ENCODE measurements at places on chromosomes 5 and 9.

DNA sequence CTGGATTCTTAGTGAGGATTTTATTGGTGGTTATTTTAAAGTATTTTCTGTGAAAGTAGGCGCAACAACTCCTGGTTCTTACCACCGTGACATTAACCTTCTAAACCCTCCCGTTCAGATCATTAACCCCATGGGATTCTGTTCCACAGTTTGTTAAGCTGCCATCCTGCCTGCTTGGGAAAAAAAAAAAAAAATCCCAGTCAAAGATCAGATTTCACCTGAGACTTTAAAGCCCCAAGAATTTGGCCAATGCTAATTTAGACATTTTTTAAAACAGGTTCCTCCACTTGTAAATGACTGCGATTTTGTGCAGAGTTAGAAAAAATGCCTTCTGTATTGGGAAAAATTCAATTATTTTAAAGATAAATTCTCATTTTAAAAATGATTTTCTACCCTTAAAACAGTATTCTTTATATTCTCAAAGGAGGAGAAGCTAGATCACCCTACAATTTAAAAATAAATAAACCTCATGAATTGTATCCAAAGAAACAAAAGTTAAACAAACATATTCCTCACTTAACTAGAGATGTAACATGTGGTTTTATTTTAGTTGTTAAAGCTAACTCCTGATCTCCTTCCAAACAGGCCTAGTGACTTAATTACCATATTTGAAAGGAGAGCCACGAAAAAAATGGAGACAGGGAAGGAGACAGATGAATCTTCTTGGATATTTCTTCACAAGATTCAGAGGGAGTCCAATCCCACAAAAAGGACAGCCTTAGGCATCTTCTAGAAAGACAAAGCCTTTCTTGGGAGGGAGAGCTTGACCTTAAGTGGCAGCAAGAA, 93.1 kb upstream of the IFNK start:
- DNase-seq: no peak

- DNase-seq: no peak
Observed at GRCh38 chr9:113651896-113652295, 188.4 kb downstream of the RGS3 start.

DNA sequence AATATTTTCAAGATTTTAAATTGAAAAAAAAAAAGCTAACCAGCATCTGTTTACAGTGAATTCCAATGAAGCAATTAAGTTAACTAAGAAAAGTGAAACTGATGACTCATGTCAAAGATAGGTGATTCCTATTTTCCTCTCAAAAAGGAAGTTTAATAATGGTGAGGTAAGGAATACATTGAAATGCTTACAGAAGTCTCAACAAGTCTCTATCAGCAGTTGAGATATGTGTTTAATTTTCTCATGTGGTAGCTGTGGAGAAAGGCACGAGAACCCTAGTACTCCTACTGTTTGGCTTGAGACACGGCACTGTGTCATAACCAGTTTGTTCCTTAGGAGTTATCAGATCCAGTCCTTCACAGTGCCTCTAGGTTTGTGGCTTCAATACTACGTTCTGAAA, 114.5 kb downstream of the SLC25A46 start:
- DNase-seq: no peak

- DNase-seq: no peak
Observed at GRCh38 chr9:2289263-2289662, 274.1 kb downstream of the SMARCA2 start.

- no peak for DNase-seq
Observed at GRCh38 chr5:85388770-85389169, 1004.1 kb upstream of the EDIL3 start.

DNA sequence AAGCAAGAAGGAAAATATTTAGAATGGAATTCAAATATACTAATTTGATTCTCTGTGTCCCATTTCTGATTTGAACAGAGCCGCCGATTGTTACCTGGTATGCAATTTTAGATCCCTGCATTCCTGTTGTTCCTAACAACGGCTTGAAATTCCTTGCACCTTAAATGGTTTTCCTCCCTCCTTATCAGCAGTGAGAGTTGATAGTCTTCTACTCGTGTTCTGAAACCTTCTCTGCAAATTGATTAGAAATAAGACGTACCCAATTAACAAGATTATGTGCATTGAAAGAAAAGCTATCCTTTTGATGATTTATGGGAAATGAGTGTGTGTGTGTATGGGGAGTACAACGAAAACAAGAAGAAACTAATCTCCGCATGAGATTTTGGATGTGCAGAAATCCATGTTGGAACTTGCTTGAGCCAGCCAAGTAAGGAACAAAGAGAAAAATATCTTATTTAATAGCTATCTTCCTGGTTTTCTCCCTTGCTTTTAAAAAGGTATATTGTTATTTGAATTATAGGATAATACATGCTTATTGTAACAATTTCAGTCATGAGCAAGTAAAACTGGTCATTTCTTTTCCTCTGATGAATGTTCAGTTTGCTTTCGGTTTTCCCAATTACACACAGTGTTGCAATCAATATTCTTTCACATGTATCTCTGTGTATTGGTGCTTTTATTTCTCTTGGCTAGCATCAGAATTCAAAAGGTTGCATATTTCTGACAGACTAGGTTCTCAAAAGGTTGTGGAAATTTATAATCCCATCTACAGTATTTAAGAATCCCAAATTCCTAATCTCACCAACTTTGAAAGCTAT, 211.1 kb upstream of the ACTBL2 start:
- no peak for DNase-seq

GRCh38 chr9:8863069-8863468, 1063.5 kb upstream of the DMAC1 start:
- DNase-seq: no peak

- DNase-seq: no peak
Observed at GRCh38 chr9:36933676-36934215, 100.3 kb downstream of the PAX5 start.

GRCh38 chr5:160887780-160888179, 35.8 kb upstream of the ATP10B start:
- no peak for DNase-seq

- DNase-seq: no peak
Observed at GRCh38 chr5:168274406-168274805, 17.0 kb upstream of the WWC1 start.

- no peak for DNase-seq
Observed at GRCh38 chr5:81779916-81780266, 29.0 kb upstream of the SSBP2 start.

DNA sequence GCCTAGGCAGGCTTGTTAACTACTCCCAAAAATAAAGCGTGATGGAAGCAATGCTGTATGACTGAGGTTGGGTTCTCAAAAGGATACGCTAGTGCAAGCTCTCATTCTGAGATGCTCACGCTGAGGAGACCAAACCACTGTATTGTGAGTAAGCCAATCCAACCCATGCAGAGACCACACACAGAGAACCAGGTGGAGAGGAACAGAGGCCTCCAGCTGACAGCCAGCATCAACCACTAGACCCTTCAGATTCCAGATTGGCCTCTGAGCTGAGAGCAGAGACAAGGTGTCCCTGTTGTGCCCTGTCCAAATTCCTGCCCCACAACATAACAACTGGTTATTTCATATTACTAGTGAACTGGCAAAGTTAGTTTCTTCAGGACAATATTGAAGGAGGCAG, 4.5 kb downstream of the TSTD2 start:
- no peak for DNase-seq

DNA sequence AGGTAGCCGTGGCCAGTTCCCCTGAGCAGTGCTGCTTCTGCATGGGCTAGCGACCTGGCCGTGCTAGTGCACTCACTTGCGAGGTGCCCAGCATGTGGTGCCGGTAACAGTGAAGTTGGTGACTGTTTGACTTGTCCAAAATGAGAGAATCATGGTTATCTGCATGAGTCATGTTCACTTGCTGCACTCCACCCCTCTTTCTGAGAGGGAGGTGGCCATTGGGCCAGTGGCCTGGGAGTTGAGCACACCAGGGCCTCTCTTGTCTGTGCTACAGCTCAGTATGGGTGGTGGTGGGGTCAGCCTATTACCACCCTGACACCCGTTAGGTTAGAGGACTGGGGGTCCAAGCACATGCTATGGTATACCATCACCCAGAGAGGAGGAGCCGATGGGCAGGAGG, 55.4 kb upstream of the GARNL3 start:
- no peak for DNase-seq

- DNase-seq: no peak
Observed at GRCh38 chr9:110821064-110821463, 152.5 kb downstream of the MUSK start.

DNA sequence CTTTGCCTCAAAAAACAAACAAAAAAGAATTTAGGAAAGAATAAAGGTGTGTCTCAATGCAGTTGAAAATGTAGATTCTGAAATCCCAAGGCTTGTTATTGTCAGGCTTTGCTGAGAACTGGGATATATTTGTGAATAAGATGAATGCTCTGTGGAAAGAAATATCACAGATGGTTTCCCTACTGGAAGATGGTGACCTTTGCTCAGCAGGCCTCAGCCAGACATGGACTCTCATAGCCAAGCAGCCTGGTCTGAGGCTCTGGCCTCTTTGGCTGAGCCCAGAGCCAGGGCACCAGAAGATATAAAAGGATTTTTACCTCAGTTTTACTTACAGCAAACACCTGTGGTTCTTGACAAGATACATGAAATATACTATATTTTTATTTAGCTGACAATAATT, 37.1 kb downstream of the AGXT2 start:
- no peak for DNase-seq

GRCh38 chr5:65832603-65833228, 93.7 kb upstream of the ERBIN start:
- DNase-seq: no peak

- no peak for DNase-seq
Observed at GRCh38 chr5:2570586-2570985, 180.9 kb downstream of the IRX2 start.

DNA sequence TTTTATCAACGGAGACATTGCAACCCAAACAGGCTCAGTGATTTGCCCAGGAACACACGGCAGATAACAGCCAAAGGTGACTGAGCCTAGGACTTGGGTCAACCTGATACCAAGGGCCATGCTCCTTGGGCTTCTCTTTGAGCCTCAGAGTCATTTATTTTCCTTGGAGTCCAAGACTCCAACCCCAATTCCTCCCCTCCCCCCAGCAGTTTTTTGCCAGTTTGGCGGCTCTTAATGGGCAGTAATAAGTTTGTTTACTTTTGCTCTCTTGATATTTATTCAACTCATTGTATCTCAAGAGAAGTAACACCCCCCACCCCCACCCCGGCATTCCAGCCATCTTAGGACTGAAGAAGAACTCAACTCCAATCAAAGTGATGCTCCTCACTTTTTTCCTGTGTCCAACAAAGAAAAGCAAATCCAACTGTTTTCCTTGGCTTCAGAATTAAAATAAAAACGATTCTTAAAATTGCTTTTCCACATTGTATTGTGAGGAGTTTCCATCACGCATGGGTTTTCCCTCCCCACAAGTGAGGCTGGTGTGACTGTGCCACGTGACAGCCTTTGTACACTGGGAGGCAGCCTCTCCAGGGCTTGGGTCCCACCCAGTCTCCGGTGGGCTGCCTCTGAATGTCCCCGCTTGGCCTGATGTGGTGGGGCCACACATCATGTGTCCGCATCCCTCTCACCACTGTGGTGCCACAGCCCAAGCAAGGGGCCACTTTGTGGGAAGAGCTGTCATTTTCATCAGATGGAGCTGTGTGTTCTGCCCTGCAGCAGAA, 9.1 kb downstream of the ANGPTL2 start:
- no peak for DNase-seq

DNA sequence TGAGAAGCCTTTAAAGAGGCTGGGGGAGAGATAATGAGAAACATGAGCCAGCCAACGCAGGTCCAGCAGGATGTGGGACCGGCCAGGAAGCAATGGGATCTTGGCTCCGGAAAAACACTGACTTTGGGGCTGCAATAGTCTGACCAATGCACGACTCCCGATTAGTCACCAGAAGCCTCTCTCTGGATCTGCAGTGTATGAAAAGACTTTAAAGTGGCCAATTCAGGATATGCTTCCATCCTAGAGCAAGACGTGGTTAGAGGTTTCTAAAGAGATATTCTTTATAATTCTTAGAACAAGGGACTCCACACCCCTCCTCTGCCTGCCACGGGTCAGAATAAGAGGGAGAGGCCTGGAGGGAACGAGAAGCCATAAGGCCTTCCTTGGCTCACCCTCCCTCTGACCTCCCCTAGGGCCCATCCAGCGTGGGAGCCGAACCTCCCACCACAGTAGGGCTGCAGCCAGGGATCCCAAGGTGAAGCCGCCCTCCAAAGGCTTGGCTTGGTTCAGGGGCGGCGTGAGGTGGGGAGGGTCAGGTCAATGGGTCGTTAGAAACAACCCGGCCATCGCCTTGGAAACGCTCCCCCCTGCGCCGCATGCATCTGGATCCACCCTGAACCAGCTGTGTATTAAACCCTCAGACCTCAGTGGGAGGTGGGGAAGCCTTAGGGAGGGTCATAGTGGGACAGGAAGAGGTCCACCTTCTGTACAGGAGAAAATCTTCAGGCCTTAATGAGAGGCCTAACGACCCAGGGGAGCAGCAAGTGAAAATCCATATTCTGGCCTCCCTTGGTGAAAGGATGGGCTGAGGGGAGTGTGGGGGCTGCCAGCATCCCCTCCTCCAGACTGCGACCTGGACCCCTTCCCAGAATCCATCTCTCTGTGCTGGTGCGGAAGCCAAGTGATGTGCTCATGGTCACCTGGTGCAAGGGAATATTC, 11.1 kb downstream of the FGF1 start:
- no peak for DNase-seq

Measured in activated CD4-positive, alpha-beta T cell treated with anti-CD3 and anti-CD28 coated beads, Interleukin-2, amount 50 U/mL, for 4 hours (primary cell).